ENCODE measurements at places on chromosomes 5 and 9. TPM values are rescaled to one million over a fixed set of nuclear protein-coding genes. Genes with fewer than 3 reads are reported as not detected.

NPDC1 gene
- total RNA-seq: 28.7 TPM

LURAP1L gene
- not detected for total RNA-seq

ZMAT2 gene
- 44.9 TPM for total RNA-seq

G3BP1 gene
- 157 TPM for total RNA-seq

IFNA13 gene
- total RNA-seq: not detected

SPATA31E1 gene
- total RNA-seq: not detected

FGFR4 gene
- 0.62 TPM for total RNA-seq

IRX1 gene
- total RNA-seq: not detected

CD180 gene
- total RNA-seq: 0.05 TPM

SV2C gene
- total RNA-seq: 0.19 TPM

SLCO6A1 gene
- total RNA-seq: not detected

KIF12 gene
- not detected for total RNA-seq

EFNA5 gene
- 0.35 TPM for total RNA-seq

RETREG1 gene
- 29.4 TPM for total RNA-seq

GDNF gene
- total RNA-seq: not detected

SLC1A1 gene
- total RNA-seq: 0.14 TPM

TEX48 gene
- 1.7 TPM for total RNA-seq

LCN9 gene
- total RNA-seq: not detected

S1PR3 gene
- 0.48 TPM for total RNA-seq

CTXN3 gene
- not detected for total RNA-seq

FBP2 gene
- not detected for total RNA-seq

GRXCR2 gene
- total RNA-seq: not detected

Data from activated T-cell treated with anti-CD3 and anti-CD28 coated beads, Interleukin-2, amount 50 U/mL, for 72 hours (primary cell).